ENCODE measurements at places on chromosomes 16 and 17.
A peak's percentile ranks its signal among the peaks of the same experiment; 100 is the strongest.

DNA sequence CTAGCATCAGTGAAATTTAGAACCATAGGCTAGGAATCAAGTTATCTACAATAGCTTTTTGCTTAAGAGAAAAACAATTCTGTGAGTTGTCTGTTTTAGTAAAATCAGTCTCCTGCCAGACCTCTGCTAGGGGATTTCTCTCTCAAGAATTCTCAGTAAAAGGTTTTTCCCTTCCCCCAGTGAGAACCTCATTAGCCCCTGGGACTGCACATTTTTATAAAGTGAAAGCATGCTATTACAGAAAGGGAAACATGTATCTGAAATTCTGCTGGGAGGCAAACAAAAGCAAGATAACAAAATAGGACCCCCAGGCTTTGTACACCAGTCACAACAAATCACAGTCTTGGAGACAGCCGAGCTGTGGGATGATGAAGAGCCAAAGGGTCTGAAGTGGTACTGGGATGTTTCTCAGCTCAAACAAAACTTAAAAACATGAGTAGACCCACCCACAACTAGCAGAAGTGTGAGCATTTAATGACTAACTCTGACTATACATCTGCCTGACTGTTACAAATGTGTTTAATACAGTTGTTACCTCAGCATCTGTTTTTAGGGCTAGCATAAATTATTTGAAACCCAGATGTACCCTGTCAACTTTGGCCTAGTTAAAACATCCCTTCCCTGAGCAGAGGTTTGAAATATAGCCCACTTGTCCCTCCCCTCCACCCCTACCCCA, 20.0 kb upstream of the GLG1 start:
- no peak for DNase-seq

GRCh38 chr17:1470071-1470754, 14.2 kb upstream of the CRK start:
- DNase-seq, result no peak

- DNase-seq, result no peak
Measured at GRCh38 chr17:65173284-65173793, 36.2 kb downstream of the RGS9 start.

- DNase-seq, result peak; percentile 35
Measured at GRCh38 chr17:17681744-17682292, 560 bp downstream of the RAI1 start.

DNA sequence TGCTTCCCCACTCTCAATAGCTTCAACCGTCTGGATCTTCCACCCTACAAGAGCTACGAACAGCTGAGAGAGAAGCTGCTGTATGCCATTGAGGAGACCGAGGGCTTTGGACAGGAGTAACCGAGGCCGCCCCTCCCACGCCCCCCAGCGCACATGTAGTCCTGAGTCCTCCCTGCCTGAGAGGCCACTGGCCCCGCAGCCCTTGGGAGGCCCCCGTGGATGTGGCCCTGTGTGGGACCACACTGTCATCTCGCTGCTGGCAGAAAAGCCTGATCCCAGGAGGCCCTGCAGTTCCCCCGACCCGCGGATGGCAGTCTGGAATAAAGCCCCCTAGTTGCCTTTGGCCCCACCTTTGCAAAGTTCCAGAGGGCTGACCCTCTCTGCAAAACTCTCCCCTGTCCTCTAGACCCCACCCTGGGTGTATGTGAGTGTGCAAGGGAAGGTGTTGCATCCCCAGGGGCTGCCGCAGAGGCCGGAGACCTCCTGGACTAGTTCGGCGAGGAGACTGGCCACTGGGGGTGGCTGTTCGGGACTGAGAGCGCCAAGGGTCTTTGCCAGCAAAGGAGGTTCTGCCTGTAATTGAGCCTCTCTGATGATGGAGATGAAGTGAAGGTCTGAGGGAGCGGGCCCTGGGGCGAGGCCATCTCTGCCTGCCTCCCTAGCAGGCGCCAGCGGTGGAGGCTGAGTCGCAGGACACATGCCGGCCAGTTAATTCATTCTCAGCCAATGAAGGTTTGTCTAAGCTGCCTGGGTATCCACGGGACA, 11.1 kb upstream of the CLEC18A start:
- no peak for DNase-seq
